ENCODE measurements at places on chromosomes 6 and 20.

DNA sequence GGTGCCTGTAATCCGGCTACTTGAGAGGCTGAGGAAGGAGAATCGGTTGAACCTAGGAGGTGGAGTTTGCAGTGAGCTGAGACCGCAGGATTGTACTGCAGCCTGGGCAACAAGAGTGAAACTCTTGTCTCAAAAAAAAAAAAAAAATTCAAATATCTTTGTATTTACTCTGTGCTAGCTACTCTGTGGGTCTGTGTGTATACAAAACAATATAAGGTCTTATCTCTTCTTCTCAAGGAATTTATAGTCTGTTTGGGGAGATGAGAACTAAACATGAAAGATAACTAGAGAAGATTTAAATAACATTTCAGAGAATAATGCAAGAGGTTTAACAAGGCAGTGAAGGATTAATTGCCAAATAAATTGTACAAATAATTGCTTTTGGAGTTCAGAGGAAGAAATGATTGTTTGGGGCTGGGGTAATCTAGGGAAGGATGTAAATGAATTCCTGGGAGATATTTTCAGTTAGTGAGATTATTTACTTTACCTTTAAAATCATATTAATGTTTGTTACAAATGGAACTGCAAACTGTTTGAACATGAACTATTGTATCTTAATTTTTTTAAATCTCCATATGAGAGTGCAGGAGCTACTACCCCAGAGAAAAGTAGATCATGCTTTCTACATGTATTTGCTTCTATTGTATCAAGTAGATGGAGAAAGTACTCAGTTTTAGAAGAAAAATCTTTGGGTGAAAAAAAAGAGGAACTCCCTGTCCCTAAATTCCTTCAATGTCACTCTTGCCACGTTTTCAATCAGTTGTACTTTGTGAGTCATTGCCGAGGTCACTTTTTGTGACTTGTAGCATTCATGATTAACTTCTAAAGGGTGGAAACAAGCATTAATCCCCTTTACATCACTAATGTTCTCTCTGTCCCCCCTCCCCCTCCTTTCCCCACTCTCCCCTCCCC lies 39.0 kb downstream of the NCOA3 start:
- DNase-seq: no peak

DNA sequence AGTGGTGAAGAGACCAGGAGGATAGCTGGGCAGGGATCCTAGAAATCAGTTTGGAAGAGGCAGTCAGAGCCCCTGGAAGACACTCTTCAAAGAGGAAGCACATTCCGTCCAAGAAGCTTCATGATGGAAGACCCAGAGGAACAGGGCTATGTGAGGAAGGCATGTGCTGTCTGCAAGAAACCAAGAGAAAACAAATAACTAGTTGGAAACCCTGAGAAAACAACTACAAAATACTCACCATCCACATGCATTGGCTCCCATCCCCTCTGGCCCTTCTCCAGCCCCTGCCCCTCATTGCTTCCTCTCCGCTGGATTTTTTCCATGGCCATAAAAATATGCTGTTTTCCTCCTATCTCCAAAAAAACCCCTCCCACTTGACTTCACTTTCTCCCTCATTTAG lies 40.9 kb upstream of the SMOC2 start:
- no peak for DNase-seq

DNA sequence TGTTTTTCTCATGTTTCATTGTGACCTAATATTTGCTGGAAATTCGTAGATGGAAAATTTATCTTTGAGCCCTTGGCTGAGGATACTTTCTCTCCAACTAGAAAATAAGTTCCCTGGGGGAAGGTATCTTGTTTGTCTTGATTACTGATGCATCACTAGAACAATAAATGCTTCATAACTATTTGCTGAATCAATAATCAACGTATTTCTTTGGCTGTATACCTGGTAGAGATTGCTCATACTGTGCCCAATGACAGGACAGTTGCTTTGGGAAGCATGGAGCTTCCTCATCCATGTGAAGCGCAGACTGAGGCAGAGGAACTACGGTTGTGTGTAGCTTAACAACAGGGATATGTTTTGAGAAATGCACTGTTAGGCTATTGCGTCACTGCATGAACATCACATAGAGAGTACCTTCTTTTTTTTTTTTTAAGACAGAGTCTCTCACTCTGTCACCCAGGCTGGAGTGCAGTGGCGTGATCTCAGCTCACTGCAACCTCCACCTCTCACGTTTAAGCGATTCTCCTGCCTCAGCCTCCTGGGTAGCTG lies 34.2 kb upstream of the RPN2 start:
- DNase-seq: no peak

- DNase-seq: no peak
These were observed 9.5 kb downstream of the TMEM30A start for GRCh38 chr6:75275067-75275466.

DNA sequence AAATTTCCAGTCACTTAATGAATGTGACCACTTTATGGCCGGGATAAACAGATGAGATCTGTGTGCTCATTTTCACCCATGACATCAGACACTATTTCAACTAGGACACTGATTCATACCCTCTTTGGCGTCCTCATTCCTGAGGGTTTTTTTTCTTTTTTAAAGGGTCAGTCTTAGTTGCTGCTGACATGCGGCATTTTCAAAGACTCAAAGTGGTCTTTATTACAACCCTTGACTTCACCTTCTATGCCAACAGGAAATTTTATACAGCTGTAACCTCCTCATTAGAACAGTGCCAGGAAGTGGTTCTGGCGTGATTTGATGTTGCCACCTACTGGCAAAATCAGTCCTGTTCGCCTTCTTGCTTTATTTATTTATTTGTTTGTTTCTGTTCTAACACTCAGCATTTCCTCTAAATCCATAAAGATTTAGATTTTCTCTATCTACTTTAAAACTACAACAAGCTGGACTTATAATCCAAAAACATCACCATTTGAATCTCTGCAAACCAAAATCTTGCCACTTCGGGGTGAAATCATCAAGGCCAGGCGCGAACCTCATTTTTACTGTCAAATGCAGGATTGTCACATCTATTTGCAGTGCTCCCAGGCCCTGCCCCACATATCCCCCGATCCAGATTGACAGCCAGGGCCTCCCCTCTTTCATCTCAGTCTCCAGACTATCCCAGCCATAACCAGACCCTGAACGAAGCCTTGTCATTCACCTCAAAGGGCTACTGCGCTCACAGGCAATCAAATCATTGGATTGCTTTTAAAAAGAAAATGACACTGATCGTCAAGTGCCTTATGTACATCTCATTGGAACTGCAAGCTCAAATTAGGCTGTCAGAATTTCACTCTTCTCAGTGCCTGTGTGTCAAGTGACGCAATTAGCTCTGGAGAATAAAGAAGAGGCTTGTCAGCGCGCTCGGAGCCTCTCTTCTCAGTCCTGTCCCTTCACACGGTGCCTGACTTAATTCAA lies 77.5 kb downstream of the C6orf118 start:
- DNase-seq: peak; percentile 6

GRCh38 chr6:169232507-169232931 lies 21.1 kb downstream of the THBS2 start:
- no peak for DNase-seq

DNA sequence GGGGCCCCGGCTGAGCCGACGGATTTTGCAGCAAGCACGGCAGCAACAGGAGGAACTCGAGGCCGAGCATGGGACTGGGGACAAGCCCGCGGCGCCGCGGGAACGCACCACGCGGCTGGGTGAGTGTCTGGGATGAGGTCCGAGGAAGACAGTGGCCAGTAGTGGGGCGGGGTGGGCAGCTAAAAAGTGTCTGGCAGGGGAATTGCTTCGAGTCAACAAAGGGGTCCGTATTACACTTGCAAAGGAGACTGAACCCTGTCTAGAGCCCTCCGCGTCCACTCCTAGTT lies 356 bp downstream of the BYSL start:
- DNase-seq: no peak

DNA sequence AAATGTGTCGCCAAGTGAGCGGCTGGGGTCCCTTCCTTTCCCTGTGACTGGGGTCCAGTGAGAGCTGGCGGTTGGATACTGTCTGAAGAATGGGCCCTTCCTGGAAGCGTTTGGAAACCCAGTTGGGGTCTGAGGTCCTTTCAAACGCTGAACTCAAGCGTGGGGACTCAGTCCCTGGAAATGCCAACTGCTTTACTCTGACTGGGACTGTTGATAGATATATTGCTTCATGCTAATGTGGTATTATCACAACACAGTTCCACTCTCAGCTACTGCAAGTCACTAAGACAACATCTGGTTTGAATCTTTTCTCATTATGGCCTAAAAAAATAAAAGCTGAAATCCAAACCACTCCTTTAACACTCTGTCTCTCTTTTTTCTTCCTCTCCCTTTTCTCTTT lies 23.7 kb upstream of the PSMF1 start:
- peak; percentile 7 for DNase-seq

DNA sequence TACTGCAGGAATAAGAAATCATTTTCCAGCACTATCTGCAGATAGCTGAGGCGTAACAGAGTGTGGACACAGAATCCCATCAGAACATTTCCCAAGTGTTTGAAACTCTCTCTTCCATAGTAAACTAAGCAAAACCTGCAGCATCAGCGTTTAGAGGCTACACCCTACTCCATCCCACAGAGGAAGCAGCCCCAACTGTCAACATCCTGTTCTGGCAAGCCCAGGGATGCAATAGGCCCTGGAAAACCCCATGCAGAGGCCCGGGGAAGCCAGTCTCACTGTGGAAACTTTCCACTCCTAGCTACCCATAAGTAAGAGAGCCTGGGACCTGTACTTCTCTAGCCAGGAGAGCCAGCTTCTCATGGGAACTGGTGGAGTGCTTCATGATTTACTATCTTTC lies 129.4 kb downstream of the LY86 start:
- DNase-seq: peak; percentile 93

- no peak for DNase-seq
These were observed 34.0 kb downstream of the MYH7B start for GRCh38 chr20:34989670-34990069.

DNA sequence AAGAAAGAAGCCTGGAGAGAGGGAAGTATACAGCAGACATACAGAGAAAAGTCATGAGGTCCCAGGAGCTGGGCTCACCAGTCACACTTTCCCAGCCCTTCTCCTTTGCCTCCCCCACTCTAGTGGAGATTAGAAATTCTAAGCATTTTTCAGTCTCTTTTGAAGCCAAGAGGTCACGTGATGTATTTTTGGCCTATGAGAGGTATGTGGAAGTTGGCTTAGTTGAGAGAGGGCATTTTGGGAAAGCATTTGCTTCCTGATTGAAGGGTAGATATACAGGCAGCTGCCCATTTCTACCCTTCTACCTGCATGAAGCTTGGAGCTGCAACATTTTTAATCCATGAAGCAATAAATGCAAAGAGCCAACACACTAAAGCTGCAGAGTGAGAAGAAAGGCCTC lies 106.0 kb upstream of the TNFAIP3 start:
- no peak for DNase-seq
